ENCODE measurements at places on chromosomes 16 and 17.
A peak's percentile ranks its signal among the peaks of the same experiment; 100 is the strongest.

- no peak for DNase-seq
Measured at GRCh38 chr16:64109241-64109640, 1012.6 kb downstream of the CDH11 start.

GRCh38 chr16:87833548-87833947 is 35.8 kb downstream of the SLC7A5 start:
- DNase-seq = no peak

DNA sequence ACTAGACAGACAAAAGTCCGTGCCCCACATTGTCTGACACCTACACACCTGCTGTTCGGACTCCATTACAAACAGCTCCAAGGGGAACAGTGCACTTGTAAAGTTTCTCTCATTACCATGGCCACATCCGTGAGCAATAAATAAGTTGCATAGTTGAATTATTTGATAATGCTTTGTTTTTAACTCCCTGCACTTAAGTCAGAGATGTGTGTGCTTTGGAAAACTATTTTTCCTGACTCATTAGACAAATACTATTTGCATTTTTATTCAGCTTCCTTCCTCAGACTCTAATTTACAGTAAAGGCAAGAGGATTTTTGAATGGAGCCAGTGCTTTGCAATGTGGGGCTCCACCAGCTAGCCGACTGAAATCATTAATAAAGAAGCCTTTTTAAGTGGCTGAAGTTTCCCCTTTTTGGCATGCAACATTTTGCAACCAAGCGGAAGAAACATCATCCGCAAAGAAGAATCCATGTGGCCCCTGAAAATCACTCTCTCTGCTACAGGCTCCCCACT is 6.5 kb upstream of the CCL2 start:
- DNase-seq = no peak

- DNase-seq = no peak
Measured at GRCh38 chr17:21381076-21381706, 5.0 kb downstream of the KCNJ12 start.

GRCh38 chr17:42889809-42890208 is 10.8 kb upstream of the G6PC1 start:
- DNase-seq = no peak

- no peak for DNase-seq
Measured at GRCh38 chr16:73285436-73286201, 237.7 kb upstream of the ZFHX3 start.

GRCh38 chr16:10951026-10951425 is 6.7 kb downstream of the CLEC16A start:
- DNase-seq = no peak

- DNase-seq = no peak
Measured at GRCh38 chr16:66263168-66263972, 103.1 kb upstream of the CDH5 start.

GRCh38 chr17:48625495-48626244 is 488 bp downstream of the HOXB9 start:
- no peak for DNase-seq

- DNase-seq = no peak
Measured at GRCh38 chr17:42698736-42699414, 16.5 kb downstream of the CNTNAP1 start.

- DNase-seq = no peak
Measured at GRCh38 chr17:50640686-50641351, 6.1 kb downstream of the ABCC3 start.

DNA sequence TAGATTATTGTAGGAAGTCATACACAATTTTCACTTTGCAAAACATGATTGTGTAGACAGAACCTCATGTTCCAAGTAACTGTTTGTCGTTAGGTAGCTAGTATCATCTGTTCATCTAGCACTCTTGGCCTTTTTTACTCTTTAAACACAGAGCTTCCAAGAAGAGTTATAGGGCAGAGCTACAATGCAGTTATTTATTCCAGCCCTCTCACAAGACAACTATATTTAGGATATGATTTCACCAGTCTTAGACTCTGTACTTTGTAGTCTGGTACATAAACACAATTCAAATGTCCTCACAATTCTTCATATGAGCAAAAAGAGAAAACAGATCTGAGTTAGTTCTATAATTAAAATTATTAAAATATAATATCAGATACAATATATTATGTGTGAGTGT is 37.9 kb downstream of the KCNJ2 start:
- no peak for DNase-seq

- DNase-seq = no peak
Measured at GRCh38 chr17:75307957-75308731, 18.9 kb upstream of the SLC25A19 start.

DNA sequence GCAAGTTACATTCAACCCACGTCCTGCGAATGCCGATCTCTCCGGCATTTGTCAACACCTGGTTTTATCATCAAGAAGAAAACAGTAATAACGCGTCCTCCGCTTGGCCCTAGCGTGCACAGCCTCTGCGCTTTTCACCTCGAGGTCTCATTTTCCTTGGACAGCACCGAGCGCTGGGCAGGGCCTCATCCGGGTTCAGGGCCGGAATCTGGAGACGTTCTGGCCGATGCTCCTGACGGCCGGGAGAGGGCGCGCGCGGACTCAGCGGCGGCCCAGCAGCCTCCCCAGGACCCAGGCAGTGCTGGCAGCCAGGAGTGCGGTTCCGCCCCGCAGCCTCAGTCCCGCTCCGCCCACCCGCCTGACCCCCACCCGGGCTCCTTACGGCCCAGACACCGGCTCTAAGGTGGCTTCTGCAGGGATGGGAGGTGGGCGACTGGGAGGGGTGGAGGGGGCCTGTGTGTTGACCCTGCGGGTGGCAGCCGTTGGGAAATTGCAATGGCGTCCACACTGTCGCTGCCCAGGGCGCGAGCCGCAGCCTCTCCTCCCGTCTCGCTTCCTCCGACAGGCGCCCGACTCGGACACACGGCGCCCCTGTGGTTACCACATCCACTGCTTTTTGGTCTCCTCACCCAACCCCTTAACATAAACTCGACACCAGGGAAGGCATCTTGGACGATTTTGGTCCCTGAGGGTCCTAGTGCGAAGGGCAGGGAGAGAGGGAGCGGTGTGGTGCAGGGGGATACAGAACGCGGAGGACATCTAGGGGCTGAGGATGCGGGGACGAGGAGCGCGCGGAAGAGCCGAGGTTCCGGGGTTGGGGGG is 7.4 kb upstream of the FLYWCH1 start:
- DNase-seq = peak; percentile 90

GRCh38 chr17:13420418-13420826 is 181.3 kb downstream of the HS3ST3A1 start:
- no peak for DNase-seq

GRCh38 chr16:4693956-4694641 is 737 bp downstream of the NUDT16L1 start:
- DNase-seq = peak; percentile 53

DNA sequence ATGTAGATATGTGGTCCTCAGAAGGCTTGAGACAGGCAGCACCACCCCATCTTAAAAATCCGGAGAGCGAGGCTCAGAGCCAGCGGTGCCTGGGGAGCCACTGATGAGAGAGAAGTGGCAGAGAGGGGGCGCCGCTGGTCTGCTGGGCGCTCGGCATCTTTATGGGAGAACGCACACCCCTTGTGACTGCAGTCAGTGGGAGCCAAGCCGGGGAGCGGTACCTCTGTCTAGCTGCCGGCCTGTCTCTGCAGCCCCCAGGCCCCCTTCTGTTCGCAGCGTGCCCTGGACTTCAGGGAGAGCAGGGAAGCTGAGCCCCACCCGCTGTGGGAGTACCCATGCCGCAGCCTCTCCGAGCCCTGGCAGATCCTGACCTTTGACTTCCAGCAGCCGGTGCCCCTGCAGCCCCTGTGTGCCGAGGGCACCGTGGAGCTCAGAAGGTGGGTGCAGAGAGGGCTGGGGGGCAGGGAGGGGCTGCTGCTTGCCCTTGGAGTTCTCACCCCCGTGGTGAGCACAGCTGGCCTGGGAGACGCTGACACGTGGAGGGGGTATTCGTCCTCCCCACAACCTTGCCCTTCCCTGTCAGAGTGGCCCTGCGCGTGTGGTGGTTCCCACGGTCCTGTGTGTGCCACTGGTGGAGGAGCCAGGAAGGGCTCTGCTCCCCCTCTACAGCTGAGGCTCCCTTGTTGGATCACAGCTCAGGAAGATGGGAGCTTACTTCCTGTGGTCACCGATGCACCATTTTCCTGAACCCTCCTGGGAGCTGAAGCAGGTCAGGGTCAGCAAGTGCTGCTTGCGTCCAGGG is 44.8 kb downstream of the PRMT7 start:
- no peak for DNase-seq

- DNase-seq = no peak
Measured at GRCh38 chr17:67610061-67610460, 107.7 kb upstream of the NOL11 start.

- DNase-seq = no peak
Measured at GRCh38 chr17:41864498-41864835, 756 bp downstream of the KLHL11 start.

DNA sequence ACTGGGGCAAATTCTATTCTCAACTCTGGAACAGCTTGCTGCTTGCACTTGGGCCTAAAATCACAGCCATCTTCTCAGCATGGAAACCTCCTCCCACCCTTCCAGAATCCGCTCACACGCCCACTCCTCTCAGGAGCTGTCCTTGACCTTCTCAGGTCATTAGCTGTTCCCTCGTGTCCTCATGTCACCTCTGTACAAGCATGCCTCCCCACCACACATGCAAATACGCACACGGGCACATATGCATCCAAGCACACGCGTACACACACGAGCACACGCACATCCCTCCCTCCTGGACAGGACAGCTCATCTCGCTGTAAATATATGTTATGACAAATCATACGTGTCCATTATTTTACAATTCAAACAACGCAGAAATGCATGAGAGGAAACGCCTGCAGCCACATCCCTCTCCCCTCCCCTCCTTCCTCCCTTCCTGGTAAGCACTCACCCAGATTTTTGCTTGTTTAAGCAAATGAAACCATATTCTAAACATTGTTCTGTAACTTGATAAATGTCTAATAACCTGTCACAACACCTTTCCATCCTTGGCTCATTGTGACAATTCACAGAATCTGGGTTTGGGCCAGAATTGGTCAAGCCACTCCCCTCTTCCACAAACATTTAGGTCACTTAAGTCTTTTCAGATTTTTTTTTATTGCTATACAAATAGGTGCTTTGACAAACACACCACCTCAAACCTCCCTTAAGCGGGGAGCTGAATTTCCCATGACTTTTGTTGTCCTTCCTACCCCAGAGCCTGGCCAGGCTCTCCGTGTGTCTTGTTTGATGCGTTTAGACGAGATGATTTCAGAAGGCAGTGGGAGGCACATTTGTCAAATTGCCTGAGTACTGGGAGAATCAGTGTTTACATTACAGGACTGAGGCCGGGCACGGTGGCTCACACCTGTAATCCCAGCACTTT is 41.7 kb downstream of the DNAH17 start:
- peak; percentile 19 for DNase-seq

DNA sequence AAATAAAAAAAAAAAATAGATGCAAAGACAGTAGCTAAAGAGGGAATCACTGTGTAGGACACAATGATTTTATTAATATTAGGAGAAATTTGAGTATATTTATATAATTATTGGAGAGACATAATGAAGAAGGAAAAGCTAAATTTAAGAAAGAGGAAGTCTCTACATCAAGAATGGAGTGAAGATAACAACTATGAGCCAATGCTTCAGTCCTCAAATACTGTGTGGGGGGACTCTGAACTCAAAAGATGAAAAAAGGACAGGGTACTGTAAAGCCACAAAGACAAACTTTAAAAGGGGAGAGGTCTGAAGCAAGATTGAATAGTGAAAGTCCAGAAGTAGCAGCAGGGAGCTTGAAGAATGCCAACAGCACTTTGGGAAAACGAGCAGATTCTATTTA is 44.7 kb downstream of the SKAP1 start:
- no peak for DNase-seq

DNA sequence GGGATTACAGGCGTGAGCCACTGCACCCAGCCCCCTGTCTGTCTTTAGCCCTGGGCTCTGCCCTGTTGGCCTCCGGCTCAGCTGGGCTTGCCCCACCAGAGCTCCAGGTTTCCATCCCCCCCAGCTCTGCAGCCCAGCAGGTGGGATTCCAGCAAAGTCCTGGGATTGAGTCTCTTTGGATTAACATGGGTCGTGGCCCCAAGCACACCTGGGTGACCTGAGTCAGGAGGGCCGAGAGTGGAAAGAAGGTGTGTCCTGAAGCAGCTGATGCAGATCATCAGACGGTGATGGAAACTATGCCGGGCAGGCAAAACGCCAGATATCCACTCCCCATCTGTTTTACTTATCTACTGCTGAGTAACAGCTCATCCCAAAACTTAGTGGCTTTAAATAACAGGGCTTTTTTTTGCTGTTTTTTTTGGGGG is 72.5 kb downstream of the KNOP1 start:
- no peak for DNase-seq

- DNase-seq = no peak
Measured at GRCh38 chr17:57720386-57721035, 24.6 kb downstream of the CCDC182 start.

DNA sequence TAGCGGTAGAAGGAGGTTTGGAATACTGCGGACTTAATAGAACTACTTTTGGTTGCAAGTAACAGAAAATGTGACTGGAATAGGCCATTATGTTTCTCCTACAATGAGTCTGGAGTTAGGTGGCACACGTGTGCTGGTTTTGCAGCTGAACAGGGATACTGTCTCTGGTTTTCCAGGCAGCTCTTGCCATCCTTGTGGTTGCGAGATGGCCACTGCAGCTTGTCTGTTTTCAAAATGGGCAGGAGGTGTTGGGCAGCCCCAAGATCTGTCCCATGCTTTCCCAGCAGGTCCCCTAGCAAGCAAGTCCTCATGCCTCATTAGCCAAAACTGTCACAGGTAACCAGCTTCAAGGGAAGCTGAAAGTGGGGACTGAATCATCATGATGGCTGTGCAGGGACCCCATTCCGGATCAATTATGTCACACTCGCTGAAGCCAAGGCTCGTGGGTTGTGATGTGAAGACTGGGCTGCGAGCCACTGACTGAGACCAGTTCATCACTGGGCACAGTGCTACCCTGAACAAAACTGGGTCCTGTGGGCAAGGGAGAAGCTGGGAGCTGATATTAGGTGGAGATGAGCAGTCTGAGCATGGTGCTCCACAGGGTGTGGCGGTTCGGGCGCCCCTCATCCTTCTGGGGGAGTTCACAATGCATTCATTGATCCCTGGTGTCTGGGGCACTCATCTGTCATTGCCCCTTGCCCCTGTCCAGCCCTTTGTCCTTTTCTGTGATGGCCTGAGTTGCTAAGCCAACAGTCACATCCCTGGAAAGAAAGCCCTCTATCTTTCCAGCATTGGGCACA is 82.1 kb downstream of the KSR1 start:
- no peak for DNase-seq

DNA sequence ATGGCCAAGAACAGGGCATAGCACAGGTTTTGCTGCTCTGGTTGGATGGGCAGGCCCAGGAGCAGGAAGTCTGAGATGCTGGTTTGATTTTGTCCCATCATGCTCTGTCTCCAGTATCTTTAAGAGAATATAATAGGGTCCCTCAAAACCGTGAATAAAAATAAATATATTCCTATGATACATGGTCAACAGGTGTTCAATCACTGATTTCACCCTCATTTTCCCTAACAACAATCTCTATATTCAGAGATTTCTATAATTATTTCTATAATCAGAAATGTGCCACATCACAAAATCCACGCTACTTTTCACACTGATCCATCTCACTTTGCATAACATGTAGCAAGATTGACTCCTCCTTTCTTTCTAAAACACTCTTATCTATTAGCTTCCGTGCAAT is at the start of gene OR1E2:
Gene OR1E2 (minus strand): TSS at position 101 of the 400 bp plus-strand sequence. CDS start 0 bp downstream, at position 101.
- DNase-seq = no peak

- DNase-seq = peak; percentile 3
Measured at GRCh38 chr17:28180449-28180848, 138.0 kb downstream of the NLK start.

GRCh38 chr17:34363183-34363661 is at the start of gene CCL1:
CCL1 (minus strand) TSS chr17:34363233; CDS start chr17:34363161, 72 bp downstream.
- no peak for DNase-seq

Data from activated CD4-positive, alpha-beta T cell treated with anti-CD3 and anti-CD28 coated beads, Interleukin-2, Interleukin-6, amounts not matched to agents 100 ng/mL and 50 ng/mL, durations not matched to agents 16 hours and 8 hours (primary cell).